ENCODE measurements at places on chromosomes 6 and 20.

DNA sequence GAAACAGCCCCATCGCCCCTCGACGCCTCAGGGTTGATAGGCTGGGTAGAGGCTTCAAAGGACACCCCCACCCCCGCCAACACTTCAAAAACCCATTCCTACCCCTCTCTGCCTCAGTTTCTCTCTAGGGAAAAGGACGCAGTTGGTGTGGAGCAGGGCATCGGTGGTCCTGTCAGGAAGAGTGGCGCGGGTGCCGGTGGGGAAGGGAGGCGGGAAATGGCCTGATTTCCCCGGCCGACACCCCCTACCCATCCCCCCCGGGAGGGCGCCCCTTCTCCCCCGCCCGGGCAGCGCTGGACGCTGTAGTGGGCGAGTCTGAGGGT is 367 bp downstream of the NRSN2 start:
- no peak for DNase-seq

DNA sequence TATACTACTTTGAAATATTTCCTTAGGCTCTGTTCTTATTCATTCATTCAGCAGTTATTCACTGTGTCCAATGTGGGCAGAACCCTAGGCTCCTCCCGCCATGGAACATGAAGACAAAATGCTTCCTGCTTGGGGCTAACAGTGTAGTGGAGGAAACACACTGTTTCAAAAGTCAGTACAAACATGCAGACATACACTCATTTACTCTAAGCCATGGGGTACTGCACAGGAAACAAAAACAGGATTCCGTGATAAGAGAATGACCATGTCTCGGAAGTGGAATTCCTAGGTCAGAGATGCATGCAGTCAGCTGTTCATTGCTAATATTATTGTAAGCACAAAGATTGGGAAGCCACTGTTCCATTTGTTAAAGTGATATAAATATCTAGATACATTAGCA is 18.4 kb upstream of the FAM209A start:
- no peak for DNase-seq

DNA sequence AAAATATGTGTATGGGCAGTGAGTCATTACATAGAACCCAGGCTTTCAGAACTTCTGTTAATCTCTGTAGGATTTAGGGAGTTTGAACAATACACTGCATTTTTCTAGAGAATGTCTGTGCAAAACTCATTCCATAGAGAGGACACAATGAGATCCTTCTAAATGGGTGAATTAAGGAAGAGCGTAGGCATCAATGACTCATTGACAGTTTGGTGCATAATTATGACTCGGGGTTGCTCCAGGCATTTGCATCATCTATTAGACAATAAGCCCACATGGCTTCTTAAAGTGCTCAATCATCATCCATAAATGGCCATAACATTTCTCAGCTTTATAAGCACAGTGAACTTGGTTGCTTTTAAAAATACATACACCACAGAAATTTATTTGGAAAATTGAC is 625.5 kb downstream of the CDH26 start:
- DNase-seq, result no peak

GRCh38 chr6:43383021-43383667 is 13.7 kb upstream of the ZNF318 start:
- no peak for DNase-seq

DNA sequence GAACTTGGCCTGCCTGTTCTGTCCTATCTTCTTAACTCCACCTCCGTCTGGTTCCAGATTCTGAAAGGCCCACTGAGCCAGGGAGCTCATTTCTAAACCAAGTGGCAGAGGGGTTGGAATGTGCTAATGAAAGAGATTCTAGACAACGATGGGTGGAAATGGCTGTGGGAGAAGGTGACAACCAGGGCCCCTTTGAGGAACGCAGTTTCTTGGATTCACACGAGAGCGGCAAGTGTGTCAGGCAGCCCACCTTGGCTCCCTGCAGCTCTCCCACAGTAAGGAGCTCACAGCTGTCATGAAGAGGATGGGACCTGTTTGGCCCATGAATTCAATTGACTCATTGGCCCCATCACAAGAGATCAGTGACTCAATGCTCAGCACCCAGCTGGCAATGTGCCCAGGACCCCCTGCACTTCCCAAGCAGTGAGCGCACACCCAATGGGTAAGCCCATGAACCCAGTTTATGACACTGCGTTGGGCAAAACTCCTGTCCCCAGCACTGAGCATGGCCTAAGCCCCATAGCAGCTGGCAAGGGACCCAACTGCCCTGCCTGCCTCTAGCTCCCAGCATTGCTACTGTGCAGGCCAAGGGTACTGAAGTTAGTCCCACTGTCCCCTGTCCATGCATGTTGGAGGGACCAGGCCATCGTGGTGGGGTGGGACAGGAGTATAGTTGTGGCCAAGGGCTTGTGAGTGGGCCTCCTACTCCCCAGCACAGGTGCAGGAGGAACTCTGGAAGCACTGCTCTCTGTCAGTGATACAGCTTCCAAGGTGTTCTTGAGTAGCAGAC is 16.4 kb downstream of the MRPS18A start:
- DNase-seq, result no peak

DNA sequence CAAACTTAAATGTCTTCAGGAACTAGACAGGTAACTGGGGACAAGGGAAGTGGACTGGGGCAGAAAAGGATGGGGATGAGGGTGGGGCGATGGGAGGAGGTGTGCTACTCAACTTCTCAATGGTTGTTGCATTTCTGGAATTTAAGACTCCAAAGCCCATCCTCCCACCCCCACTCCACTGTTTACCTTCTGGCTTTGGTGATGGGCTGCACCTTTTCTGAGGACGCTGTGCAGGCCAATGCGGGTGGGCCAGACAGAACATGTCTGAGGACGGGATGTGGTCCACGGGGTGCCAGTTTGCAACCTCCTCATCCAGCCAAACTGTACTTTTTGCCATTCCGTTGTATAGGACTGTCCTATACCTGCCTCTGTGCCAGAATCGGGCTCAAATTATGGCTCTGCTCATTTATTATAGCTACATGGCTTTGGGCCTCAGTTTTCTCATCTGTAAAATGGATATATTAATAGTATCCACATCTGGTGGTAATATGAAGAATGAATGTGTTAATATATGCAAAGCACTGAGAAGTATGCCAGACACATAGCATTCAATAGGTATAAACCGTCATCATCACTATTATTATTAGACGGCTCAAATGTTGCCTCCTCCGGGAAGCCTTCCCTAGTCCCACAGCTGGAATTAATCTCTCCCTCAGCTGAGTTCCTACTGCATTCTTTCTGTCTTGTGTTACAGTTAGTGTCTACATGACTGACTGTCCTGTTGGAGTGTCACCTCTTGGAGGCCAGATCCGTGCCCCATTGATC is 31.0 kb upstream of the VEGFA start:
- DNase-seq, result no peak

- DNase-seq, result no peak
These were observed 129.7 kb downstream of the FIG4 start for GRCh38 chr6:109820706-109821350.

GRCh38 chr20:50516180-50516934 is 6.2 kb downstream of the PTPN1 start:
- DNase-seq, result no peak

DNA sequence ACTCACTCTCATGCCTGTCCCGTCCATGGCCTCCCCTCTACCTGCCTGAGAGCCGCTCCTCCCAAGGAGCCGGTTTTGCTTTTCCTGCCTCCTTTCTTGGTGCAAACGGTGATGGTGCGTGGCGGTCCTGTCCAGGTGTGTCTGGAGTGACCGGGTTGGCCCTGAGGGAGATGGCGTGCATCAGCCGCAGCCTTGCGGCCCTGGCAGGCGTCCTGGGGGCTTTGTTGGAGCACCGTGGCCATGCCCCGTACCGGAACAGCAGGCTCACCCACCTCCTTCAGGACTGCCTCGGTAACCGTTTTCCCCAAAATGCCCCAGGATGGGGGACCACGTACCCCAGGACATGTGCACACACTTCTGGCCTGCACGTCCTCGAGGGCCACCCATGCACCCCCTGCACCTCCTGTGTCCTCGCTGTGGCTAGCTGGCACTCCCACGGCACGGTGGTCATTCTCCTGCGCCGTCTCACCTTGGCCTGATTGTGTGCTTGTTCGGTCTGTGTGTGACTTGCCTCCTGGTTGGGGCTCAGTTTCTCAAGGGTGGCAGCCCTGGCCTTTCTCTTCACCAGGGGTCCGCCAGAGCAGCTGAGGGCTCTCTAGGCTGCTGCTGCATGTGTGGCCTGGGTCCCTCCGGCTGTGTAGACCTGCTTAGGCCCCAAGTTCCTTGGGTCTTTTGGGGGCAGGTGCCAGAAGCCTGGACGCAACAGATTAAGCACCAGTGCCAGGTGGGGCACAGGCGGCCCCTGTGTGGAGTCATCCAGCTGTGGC is 36.4 kb downstream of the FRMD1 start:
- no peak for DNase-seq

DNA sequence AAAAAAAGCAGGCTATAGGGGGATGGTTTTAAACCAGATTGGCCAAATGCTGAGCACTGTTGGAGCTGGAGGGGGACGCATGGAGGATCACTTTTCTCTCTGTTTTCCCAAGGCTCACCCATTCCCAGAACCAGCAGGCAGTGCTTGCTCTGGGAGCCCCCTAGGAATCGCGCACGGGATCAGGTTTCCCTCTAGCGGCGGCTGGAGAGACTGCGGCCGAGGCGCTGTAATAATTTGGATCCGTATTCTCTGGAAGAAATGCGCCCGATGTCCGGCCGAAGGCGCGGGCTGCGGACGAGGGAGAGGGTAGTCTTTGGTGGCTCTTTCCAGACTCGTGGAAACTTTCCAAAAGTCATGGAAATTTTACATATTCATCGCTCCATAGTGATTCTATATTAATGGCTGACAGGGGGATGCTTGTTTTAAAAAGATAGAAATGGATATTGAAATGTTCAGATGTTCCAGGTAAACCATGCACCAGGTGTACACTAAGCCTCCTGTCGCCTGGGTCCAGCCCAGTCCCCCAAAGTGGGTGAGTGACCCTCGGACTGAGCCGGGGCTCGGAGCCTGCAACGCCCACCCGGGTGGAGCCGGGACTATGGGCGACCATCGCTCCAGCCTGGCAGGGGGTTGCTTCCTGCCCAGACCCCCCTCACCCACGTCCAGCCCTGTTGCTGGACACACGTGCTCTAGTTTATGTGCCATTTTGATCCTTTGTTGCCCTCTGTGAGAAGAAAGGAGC is 78.7 kb upstream of the PHACTR3 start:
- DNase-seq, result peak; percentile 31

DNA sequence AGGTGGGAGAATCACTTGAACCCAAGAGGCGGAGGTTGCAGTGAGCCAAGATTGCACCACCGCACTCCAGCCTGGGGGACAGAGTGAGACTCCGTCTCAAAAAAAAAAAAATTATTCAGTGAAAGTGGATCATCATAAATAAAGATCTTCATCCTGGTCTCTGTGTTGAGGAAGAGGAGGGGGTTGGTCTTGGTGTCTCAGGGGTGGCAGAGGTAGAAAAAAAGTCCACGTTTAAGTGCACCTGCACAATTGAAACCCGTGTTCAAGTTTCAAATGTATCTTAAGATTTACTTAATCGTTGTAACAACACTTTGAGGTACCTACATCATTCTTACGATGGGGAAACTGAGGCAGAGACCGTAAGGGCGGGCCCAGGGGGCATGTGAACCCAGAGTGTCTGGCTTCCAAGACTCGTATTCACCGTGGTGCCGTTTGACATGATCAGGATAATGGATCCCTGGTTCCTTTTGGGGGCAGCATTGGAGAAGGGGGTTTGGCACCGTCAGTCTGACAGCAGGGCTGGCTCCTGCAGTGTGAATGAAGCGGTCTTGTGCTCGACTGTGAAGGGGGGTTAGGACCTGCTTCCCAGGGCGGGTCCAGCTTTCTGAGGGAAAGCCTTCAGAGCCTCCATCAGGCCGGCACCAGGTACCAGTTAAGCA is 32.9 kb upstream of the ID1 start:
- no peak for DNase-seq

- no peak for DNase-seq
These were observed 33.1 kb downstream of the PTPN1 start for GRCh38 chr20:50543326-50543725.

GRCh38 chr6:112269979-112270566 is 15.7 kb upstream of the LAMA4 start:
- DNase-seq, result no peak

DNA sequence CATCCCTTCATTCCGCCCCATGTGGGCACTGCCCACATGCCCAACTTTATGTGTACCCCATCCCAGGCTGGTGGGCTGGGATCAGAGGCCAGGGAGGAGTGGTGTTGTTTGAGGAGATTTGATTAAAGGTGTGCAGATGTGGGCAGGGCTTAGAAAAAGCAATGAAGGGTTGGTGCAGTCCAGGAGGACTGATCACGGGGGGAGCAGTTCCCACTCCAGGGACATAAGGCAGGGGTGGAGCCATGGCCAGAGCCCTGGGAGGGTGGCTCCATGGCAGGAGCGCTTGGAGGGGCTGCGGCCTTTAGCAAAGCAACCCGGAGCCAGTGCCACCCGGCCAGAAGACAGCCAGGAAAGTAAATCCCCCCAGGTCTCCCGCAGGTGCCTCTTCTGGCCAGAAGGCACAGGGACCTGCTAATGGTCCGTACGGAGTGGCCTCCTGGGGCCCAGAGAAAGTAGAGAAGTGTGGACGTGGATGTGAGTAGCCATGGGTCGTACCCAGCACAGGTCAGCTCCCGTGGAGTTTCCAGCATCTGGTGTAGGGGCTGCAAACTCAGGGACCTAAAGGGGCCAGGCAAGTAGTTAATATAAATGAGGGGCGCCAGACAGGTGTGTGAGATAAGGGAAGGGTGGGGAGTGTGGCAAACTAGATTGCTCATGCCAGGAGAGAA is 62.1 kb upstream of the APCDD1L start:
- no peak for DNase-seq

DNA sequence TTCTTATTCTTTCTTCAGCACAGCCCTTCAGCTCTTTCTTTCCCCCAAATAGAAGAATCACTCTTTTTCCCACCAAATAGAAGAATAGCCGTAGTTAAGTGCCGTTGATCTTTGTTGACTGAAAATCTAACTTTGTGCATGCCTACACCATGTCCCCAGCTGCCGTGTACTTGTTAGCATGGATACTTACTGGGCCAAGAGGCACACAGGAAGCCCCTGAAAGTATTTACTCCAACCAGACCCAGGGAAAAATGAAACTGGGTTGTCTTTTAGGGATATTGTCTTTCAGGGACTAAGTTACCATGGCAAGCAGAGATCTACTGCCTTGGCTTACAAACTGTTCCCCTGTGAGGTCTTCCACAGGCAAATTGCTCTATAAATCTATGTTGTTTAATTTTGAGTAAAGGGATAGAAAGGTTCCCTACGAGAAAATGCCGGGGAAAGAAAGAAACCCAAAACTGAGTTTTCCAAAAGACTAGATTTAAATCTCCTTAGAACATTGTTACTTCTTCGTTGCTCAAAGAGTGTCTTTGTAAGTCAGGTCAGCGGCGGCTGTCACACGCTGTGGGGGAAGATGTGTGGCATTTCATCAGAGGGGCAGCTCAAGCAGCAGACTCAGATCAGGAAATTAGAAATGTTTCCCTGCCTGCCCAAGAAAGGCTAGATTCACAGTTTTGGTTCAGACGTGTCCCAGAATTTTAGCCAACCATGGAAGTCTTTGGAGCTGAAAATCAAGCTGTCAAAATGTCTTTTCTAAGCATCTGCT is 188.2 kb upstream of the PRND start:
- no peak for DNase-seq

- no peak for DNase-seq
These were observed 69.2 kb downstream of the NUDT3 start for GRCh38 chr6:34323300-34323699.
